Glomerular endothelial cell (primary cell): ENCODE measurements at places on chromosomes 7 and 10. TPM values are rescaled to one million over a fixed set of nuclear protein-coding genes. Genes with fewer than 3 reads are reported as not detected.

NUB1 gene
- total RNA-seq, result 39.6 and 42.1 TPM in 2 replicates

CRTAC1 gene
- total RNA-seq, result 0.92 and 1.6 TPM in 2 replicates

PPP1R3C gene
- total RNA-seq, result 0.87 and 1.3 TPM in 2 replicates

GHRHR gene
- total RNA-seq, result not detected in 2 replicates

AOC1 gene
- total RNA-seq, result not detected in 2 replicates

TMEM270 gene
- not detected in 2 replicates for total RNA-seq

EVX1 gene
- total RNA-seq, result not detected in 2 replicates

INHBA gene
- 20.2 and 53.6 TPM in 2 replicates for total RNA-seq

PFKP gene
- 273 and 280 TPM in 2 replicates for total RNA-seq

CTBP2 gene
- total RNA-seq, result 69.3 and 83.2 TPM in 2 replicates

PTPRE gene
- 49.3 and 90.1 TPM in 2 replicates for total RNA-seq

SLC29A3 gene
- total RNA-seq, result 3.1 and 6.2 TPM in 2 replicates

TMEM209 gene
- total RNA-seq, result 6.7 and 9.2 TPM in 2 replicates

SEMA4G gene
- total RNA-seq, result 6.9 and 10.0 TPM in 2 replicates

RHBDD2 gene
- total RNA-seq, result 44.3 and 49.5 TPM in 2 replicates

MALRD1 gene
- not detected in 2 replicates for total RNA-seq

NPY4R2 gene
- 0.29 TPM in 1 of 2 replicates, not detected in the other for total RNA-seq

PLXNA4 gene
- total RNA-seq, result 1.2 and 5.4 TPM in 2 replicates

IFIT5 gene
- total RNA-seq, result 14.3 and 22.5 TPM in 2 replicates

PTPN20 gene
- 0.12 and 0.39 TPM in 2 replicates for total RNA-seq

CLRN3 gene
- total RNA-seq, result not detected in 2 replicates

BTBD16 gene
- total RNA-seq, result 0.47 TPM in 1 of 2 replicates, not detected in the other

AKR1C8 gene
- total RNA-seq, result not detected in 2 replicates

FXYD4 gene
- total RNA-seq, result not detected in 2 replicates

PSTK gene
- 1.6 and 5.0 TPM in 2 replicates for total RNA-seq

RNF133 gene
- total RNA-seq, result 0.70 TPM in 1 of 2 replicates, not detected in the other

ASL gene
- 45.4 and 51.0 TPM in 2 replicates for total RNA-seq

GIMAP4 gene
- 83.5 and 97.6 TPM in 2 replicates for total RNA-seq
